Mucosa of gallbladder (tissue), 1 donor: ENCODE measurements at places on chromosomes 6 and 20.

DNA sequence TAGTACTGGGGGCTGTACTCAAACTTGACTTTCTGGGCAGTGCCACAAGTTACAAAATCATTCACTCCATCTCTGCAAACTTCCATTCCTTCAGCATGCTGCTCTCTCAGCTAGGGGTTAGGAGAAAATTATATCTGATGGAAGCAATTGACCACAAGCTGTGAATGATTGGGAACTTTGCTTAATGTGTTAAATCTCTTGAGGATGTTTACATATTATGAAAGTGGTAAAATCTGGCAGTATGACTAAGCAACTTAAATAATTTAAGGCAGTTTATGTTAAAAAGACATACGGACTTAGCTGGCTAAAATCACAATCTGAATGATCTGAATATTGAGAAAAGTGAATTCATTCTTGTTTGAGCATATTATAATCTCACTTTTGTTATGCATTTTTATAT lies 415.0 kb downstream of the PHF3 start:
- DNase-seq = no peak

GRCh38 chr6:20314866-20315845 lies 86.5 kb upstream of the E2F3 start:
- DNase-seq = no peak

DNA sequence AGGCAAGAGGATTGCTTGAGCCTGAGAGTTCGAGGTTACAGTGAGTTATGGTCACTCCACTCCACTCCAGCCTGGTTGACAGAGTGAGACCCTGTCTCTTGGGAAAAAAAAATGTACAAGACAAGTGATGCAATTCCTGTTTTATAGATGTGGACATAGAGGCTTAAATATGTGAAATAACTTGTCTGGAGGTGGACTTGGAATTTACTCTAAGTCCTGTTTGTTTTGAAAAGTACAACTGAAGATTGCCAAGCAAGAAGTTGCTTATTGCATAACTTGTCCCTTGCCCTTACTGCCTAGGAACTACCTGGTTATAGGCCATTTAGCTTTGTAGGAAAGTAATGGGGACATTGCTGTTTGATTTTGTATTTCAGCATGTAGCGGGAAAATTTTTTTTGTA lies 26.0 kb upstream of the ADIG start:
- no peak for DNase-seq

DNA sequence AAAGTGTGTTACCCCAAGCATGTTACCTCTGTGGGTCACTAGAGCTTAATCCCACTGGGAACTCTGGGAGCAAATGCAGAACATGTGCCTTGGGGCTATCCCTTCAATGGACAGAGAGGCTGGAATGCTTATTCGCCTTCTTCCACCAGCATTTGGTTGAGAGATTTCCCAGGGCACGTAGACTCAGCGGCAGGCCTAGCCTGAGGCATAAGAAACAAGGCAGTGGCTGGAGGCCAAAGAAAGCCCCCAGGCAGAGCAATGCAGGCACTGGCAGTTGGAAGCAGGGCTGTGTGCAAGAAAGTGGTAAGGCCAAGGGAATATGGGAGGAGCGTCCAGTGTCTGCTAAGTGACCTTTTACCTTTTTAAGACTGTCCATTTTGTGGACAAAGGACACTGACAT lies 114.0 kb upstream of the FLRT3 start:
- DNase-seq = no peak

GRCh38 chr6:135932651-135933050 lies 81.2 kb downstream of the PDE7B start:
- peak; percentile 25 for DNase-seq

DNA sequence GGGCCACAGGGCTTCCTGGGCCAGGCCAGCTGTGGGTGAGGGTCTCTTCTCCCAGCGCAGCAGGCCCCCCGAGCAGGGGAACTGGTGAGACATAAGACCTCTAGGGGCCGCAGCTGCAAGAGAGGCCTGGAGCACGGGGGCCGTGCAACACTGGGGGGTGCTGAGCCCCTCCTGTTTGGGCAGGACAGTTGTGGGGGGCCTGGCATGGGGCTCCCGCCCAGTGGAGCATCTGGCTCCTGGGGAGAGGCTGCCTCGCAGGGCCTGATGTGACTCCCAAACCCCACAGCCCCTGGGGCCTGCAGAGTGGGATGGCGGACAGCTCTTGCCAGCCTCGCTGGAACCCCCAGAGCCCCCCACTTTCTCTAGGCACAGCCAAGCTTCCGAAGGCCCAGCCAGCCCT lies 16.9 kb upstream of the GATA5 start:
- no peak for DNase-seq

- DNase-seq = no peak
Measured at GRCh38 chr6:13038741-13039190, 289.6 kb downstream of the TBC1D7 start.

- DNase-seq = no peak
Measured at GRCh38 chr20:40650707-40651106, 38.3 kb downstream of the MAFB start.

DNA sequence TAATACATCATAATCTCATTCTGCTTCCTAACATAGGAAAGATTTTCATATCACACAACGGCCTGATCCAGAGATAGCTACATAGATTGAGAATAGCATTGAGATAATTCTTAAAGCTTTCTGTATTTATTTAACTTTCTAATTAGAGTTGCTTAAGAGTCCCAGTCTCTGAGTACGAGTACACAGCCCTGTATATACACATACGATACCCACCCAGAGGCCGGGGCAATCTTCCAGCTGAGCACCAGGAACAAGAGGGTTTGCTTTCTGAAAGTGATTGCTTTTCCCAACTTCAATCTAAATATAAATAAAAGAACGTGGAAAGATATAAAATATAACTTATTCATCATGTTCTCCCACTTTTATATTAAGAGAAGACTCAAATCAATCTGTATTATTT lies 313.8 kb downstream of the COL12A1 start:
- no peak for DNase-seq

DNA sequence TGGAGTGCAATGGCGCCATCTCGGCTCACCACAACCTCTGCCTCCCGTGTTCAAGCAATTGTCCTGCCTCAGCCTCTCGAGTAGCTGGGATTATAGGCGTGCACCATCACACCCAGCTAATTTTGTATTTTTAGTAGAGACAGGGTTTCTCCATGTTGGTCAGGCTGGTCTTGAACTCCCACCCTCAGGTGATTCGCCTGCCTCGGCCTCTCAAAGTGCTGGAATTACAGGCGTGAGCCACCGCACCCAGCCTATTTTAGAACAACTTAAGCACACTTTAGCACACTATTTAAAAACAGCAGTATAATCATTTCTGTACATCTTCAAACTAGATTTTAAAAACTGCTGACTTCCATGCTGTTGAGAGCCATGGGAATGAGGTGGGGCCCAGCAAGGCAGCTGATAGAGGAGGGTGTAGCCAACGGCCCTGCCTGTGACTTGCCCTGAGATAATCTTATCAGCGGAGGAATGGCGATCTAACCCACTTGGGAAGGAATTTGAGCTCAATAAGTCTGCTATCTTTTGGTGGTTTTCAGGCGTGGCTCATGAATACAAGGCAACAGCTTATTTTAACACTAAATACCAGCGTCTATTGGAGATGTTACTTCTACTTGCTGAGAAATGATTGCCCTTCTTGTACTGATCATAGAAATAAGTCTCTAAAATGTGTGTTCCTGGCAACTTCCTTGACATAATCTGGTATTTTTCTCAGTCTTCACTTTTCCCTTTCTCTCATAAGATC lies 12.1 kb downstream of the ZDHHC14 start:
- no peak for DNase-seq

DNA sequence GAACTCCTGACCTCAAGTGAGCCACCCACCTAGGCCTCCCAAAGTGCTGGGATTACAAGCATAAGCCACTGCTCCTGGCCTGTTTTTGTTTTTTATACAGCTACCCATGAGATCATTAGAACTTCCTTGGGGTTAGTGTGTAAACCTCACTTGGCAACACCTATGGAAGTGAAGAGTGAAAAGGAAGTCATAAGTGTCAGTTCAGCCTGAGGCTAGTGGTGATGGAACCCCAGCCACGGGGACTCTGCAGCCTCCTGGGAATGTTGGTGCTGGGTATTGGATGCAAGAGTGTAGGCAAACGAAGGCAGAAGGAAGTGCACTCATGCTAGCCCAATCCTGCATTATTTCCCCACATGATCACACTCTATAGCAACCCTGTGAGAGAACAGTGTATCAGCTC lies 33.6 kb upstream of the FUCA2 start:
- DNase-seq = no peak

DNA sequence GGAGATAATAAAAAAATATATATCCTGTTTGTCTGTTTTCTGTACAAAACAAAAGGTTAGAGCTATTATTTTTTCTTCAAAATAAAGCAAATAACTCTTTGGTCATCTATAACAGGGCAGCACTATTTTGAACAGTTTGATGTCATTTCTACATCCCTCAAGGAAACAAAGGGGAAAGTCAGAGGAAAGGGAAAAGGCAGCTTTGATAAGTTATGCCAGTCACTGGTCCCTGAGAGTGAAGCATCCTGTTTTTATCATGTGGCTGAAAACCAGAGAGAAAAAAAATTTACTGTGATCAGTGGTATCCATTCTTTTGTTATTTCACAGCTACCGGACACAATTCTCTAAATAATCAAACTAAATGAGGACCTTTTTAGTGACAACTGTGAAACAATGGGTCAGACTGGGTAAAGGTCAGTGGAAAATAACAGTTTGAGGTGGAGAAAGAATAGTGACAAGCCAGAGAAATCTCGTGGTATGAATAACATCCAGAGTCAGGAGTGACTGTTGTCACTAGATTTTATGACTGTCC lies 356.0 kb downstream of the HDGFL1 start:
- no peak for DNase-seq

GRCh38 chr6:100267721-100268123 lies 197.0 kb downstream of the SIM1 start:
- DNase-seq = no peak

DNA sequence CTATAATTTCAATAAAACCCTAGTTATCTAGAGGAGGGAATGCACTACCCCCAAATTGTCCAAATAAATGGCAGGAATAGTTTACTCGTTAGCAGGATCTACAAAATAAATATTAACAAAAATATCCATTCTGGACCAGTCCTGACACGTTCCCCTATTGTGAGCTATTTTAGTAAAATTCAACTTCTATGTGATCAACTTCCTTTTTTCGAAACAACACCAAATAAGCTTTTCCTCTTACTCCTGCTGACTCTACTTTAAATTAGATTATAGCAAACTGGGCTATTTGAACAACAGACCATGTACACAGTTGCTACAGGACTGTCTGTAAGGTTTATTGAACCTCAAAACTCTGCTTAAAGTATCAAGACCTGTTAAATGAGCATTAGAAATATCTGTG lies 154.3 kb downstream of the IPCEF1 start:
- DNase-seq = no peak

DNA sequence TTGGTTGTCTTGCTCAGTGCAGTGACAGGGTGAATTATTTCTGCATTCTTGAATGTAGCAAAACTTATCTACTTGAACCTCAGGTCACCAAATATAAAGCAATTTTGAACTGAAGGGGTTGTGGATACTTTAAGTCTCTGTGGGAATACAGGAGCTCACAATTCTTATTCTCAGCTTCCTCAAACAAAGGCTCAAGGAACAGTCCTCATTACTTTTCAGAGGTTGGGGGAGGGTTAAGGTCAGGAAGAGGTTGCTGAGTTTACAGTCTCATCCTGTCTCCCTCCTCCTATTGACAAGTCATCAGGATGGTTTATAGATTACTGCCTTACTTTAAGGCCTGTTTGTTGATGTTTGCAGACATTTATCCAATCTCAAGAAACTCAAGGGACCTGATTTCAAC lies 143.6 kb upstream of the SPACA1 start:
- DNase-seq = no peak

DNA sequence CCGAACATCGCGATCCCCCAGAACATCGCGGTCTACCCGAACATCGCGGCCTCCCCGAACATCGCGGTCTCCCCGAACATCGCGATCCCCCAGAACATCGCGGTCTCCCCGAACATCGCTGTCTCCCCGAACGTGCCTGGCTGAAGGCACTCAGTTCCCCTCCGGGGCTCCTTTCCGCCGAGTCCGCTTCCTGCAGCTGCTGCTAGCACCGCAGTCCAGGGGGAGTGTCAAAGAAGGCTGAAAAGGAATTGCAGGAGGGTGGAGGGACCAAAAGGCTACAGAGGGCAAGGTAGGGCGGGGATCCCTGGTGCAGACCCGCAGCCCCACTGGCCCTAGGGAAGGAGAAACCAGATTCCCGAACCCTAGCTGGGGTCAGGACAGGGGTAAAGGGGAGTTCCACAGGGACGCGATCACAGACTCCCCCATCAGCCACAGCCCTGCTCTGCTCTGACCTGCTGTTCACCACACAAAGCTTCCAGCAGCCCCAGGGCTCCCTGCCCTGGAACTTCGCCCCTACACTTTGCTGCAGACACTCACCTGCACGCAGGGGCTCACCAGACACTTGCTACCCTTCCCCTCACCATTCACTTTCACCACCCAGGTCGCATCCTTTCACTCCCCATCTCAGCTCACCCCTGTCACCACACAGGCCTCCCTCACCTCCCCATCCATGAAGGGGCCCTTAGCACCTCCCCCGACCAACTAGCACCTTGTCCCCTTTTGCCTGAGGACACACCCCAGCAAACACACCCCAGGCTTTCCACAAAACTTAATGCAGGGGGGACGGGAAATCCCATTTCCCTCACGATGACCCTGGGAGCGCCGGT lies 1.7 kb downstream of the ULBP1 start:
- DNase-seq = no peak

GRCh38 chr20:2298701-2299100 lies 2.9 kb downstream of the TGM3 start:
- DNase-seq = no peak

- DNase-seq = no peak
Measured at GRCh38 chr6:90646940-90647339, 60.1 kb upstream of the MAP3K7 start.

DNA sequence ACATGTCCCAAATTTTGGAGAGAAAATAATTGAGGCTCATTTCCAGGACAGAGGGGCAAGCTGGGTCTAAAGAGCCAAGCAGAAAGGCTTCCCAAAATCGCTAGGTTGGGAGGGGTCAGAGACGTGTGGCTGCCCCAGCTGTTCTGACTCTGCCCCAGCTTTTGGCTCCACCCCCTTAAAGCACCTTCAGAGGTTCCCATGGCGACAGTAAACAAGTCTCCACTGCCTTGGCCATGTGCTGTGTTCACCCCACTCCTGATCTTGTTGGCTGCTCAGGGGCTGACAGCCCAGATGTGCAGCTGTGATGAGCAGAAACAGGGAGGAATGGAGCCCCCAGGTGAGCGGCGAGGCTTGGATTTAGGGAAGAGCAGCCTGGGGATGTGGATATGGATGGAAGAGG lies 72.8 kb upstream of the SPTLC3 start:
- no peak for DNase-seq

DNA sequence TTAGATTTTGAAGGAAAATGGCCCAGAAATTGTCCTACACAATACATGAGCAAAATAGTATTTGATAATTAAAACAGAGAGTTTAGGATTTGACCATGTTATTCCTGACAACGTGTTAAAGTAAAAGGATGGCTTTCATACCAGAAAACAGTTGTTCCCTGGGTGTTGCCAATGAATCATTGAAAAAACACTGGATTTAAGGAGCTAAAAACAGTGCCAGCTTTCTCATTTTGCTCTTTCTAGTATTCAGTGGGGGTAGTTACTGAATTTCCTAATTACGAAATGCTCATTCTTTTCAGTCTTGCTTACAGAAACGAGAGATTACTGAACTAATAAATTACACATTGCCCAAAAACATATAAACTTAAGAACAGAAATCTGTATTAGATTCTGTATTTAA lies 26.6 kb upstream of the SNAP91 start:
- DNase-seq = no peak
